Ovary (tissue), 10 donors: ENCODE measurements at places on chromosomes 13 and 19. TPM values are rescaled to one million over a fixed set of nuclear protein-coding genes. Genes with fewer than 3 reads are reported as not detected.

DNA sequence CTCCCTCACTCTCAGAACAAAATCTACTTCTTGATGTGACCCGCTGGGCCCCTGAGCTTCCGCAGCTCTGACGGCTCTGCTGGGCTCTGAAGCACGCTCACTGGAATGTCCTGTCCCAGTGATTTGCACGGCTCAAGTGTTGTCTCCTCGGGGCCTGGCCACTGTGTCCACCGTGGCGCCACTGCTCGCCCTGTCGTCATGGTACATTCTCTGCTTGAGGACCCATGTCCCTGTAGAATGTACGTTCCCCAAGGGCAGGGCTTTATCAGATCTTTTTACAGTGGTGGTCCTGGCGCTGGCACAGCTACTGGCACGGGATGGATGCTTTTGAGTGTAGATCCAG is 12.1 kb downstream of the KLHL26 start:
- DNase-seq, result peak; percentile 45

Gene CACNA1A
- 3.3 TPM for polyA plus RNA-seq

GRCh38 chr13:91349992-91350911 is 2.8 kb downstream of the MIR17HG start:
- DNase-seq, result no peak

GRCh38 chr13:78586706-78587105 is 16.6 kb downstream of the POU4F1 start:
- no peak for DNase-seq

Gene GARIN5A
- polyA plus RNA-seq, result 0.47 TPM

Gene GPR4
- polyA plus RNA-seq, result 11.9 TPM

DNA sequence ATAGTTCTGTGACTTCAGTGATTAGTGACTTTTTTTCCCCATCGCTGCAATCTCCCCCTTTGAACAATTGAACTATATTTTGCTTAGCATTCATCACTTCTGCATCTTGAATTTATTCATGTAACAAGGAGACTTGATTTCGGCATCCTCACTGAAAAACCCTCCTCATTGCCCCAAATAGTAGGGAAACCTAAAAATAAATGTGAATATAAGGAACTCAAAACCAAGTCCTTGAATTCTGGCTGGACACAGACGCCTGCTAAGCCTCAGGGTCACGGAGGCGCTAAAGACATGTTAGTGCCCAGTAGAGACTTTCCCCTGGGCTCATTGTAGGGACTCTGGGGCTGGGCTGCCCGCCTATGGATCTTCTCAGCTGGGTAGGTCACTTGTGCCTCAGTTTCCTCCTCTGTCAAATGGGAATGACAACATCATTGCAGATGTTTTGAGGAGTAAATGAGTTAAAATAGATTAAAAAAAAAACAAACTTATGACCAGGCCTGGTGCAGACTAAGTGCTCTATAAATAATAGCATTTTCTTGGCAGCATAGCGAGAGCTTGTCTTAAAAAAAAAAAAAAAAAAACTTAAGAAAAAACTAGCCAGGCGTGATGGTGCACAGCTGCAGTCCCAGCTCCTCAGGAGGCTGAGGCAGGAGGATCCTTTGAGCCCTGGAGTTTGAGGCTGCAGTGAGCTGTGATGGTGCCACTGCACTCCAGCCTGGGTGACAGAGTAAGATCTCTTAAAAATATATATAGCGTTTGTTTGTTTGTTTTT is 1.8 kb upstream of the ADGRE5 start:
- DNase-seq, result no peak
